ENCODE measurements at places on chromosomes 3 and 15.

- DNase-seq, result no peak
Measured at GRCh38 chr3:187926620-187927019, 181.4 kb upstream of the BCL6 start.

- DNase-seq, result no peak
Measured at GRCh38 chr3:135325726-135326235, 530.7 kb downstream of the EPHB1 start.

DNA sequence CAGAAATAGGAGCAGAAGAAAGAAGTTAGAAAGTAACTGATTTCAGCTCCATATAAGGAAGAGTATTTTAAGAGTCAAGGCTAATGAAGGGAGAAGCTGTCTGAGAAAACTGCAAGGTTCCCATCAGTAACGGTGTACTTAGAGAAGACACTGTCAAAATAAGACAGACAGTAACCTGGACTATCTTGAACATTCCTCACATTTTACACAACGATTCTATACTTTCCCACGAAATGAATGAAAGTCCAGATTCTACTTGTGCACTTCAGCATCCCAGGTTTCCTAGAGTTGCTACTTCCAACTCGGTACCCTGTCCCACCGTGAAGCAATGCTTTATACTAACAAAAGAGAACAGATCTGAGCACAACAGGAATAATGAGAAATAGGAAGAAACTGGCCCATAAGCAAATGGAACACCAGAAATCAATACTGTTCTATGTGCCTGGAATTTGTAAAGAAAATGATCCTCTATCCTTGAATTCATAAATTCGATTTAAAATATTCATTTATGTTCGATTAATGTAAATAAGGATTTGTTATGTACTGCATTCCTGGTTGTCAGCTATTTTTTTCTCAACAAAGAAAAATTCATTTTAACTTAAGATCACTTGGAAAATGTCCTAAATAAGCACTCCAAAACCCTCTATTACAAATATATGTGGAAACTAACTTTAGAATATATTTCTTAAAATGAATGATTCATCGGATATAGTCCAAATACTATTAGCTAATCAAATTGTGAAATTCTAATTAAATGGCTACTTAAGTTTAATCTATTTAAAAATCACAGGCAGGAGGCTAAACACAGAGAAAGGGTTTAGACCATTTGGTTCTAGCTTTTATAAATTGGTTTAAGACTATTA lies 1.5 kb downstream of the C3orf70 start:
- DNase-seq, result no peak

GRCh38 chr15:66865622-66866611 lies 163.9 kb downstream of the SMAD6 start:
- DNase-seq, result no peak

DNA sequence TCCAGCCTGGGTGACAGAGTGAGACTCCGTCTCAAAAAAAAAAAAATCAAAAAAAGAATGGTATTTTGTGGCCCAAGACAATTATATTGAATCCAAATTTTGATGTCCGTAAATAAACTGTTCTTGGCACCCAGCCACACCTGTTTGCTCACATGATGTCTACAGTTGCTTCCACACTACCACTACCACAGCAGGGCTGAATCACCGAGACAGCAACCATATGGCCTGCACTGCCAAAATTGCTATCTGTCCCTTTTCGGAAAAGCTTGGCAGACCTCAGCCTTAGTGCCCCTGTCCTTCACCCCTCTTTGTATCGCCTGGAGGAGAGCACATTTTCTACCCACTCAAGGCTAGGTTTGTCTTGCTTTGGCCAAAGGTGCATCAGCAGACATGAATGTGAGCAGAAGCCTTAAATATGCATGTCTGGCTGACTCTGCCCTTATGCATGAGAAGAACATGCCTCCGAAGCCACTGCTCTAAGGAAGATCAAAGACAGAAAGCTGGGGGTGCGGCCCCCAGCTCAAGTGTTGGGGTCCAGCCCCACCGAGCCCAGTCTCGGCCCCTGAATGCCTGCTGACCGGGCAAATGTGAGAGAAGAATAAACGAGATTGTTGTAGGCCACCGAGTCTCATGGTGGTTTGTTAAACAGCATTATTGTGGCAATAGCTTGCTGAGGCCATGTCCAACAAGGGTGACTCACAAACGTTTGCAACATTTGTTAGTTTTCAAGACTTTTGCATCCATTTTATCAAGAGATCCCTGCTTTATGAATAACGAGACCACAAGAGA lies 108.1 kb downstream of the TPRA1 start:
- DNase-seq, result no peak

DNA sequence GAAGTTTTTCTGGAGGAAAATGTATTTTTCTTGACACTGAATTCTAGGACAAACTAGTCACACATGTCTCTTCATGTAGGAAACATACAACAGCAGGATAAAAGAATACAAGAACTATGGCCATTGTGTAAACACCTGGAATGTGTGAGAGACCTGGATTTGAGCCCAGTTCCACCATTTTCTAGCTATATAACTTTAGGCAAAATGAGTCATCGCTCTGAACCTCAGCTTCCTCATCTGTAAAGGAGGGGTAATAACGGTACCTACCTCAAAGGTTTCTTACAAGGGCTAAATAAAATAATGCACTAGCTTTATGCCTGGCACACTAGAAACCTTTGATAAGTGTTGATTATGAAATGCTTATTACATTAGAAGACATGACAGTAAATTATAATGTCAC lies 57.8 kb downstream of the RIOX2 start:
- no peak for DNase-seq

GRCh38 chr3:31581660-31582059 lies 48.9 kb downstream of the STT3B start:
- DNase-seq, result no peak

GRCh38 chr3:149368674-149369497 lies 8.6 kb downstream of the TM4SF1 start:
- DNase-seq, result peak; percentile 77

DNA sequence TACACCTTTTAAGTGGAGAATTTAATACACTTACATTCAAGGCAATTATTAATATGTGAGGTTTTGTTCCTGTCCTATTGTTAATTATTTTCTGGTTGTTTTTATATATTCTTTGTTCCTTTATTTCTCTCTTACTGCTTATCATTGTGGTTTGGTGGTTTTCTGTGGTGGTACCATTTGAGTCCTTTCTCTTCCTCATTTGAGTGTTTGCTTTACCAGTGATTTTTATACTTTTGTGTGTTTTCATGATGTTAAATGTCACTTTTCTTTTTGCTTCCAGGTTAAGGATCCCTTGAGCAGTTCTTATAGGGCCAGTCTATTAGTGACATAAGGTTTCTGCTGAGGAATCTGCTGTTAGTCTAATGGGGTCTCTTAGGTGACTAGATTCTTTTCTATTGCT lies 116.5 kb downstream of the LRRK1 start:
- DNase-seq, result no peak

DNA sequence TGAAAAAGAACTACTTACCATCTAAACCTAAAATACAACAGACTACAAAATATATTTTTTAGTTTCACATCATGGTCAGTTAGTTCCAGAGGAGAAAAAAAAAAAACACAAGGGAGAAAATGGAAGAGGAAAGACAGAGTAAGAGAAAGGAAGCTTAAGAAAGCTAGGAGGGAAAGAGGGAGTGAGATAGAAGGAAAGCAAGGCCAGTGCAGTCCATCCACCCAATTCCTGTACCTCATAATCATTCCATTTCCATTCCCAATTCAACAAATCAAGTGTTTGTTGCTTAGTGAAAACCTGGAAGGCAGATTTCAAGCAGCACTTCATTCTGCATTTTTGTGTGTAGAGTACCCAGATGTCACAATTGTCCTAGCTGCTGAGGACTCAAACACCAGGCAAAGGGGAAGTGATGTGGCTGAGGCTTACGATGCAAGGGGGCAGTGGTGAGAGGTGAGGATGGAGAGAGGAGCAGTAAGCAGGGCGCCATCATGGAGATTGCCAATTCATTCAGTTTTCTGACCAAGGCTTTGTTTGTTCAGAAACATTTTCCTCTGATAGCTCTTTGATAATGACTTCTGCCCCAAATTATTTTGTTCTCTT lies 83.6 kb upstream of the GSK3B start:
- peak; percentile 71 for DNase-seq

GRCh38 chr3:54259636-54260035 lies 137.3 kb downstream of the CACNA2D3 start:
- no peak for DNase-seq

- no peak for DNase-seq
Measured at GRCh38 chr3:182668541-182668940, 124.8 kb upstream of the ATP11B start.

- DNase-seq, result no peak
Measured at GRCh38 chr15:57881361-57881760, 174.8 kb downstream of the POLR2M start.

DNA sequence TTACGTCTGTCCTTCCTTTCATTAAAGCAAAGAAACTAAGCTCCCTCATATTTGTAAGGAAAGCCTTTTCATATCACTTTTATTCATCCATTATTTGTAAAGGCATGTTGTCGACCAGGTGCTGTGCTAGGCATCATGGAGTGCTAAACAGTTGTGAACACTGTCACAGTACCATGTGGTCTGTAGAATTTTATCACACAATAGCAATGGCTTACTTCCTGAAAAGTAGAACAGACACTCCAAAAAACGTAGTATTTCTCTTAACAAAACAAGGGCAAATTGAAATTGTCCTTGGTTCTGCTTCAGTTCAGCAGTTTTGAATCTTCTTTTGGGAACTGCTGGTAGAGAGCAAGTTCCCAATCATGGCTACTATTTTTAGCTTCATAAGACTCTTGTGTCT lies 63.3 kb downstream of the RBMS3 start:
- DNase-seq, result no peak

- peak; percentile 13 for DNase-seq
Measured at GRCh38 chr3:60932643-60933042, 318.6 kb downstream of the FHIT start.

- DNase-seq, result no peak
Measured at GRCh38 chr15:49645277-49645676, 24.4 kb downstream of the DTWD1 start.

DNA sequence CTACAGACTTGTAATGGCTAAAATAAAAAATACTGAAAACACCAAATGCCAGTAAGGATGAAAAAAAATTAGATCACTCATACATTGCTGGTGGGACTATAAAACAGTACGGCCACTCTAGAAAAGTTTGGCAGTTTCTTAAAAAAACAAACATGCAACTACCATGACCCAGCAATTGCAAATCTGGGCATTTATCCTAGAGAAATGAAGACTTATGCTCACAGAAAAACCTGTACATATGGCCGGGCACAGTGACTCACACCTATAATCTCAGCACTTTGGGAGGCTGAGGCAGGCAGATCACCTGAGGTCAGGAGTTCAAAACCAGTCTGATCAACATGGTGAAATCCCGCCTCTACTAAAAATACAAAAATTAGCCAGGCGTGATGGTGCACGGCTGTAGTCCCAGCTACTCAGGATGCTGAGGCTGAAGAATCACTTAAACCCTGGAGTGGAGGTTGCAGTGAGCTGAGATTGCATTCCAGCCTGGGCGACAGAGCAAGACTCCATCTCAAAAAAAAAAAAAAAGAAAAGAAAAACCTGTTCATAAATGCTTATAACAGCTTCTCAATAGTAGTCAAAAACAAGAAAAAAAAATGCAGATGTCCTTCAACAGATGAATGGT lies 5.6 kb downstream of the TP53BP1 start:
- DNase-seq, result no peak

DNA sequence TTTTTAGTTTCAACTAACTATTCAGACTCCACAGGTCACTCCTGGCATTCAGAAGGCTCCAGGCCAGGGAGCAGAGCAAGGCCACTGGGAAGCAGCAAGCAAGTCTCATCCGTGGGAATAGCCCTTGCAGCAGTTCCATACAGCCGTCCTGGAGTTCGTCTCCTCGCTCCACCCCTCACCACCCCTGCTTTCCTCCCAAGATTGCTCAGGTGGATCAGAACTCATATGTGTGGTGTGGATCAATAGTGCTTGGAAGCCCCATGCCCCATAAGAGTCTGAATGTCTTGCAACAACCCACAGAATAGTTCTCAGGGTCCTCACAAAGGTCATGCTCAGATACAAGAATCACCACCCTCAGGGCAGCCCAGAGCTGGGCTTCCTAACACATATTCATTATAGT lies 44.5 kb downstream of the SUSD5 start:
- DNase-seq, result no peak

DNA sequence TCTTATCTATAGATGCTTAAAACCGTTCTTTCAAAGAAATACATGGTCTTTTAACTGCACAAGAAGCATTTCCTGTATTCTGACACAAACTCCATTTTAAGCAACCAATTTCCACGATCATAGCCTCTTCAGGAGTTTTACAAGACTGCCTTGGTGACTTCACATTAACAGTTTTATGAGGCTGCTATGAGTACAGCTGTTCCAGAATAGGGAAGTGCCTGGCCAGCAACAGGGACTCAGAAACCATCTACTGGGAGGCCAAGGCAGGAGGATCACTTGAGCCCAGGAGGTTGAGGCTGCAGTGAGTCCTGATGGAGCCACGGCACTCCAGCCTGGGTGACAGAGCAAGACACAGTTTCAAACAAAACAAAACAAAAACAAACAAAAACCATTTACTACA lies 78.4 kb downstream of the B3GNT5 start:
- peak; percentile 12 for DNase-seq

GRCh38 chr3:178907081-178907480 lies 164.5 kb downstream of the ZMAT3 start:
- no peak for DNase-seq
